Dermis blood vessel endothelial cell (primary cell): ENCODE measurements at places on chromosomes 11 and 22. TPM values are rescaled to one million over a fixed set of nuclear protein-coding genes. Genes with fewer than 3 reads are reported as not detected.

- DNase-seq: no peak
Observed at GRCh38 chr11:118281284-118281683, 17.2 kb upstream of the MPZL2 start.

The SLC25A17 gene
- total RNA-seq: 19.2 and 29.0 TPM in 2 replicates

The CECR2 gene
- 0.05 and 0.17 TPM in 2 replicates for total RNA-seq

DNA sequence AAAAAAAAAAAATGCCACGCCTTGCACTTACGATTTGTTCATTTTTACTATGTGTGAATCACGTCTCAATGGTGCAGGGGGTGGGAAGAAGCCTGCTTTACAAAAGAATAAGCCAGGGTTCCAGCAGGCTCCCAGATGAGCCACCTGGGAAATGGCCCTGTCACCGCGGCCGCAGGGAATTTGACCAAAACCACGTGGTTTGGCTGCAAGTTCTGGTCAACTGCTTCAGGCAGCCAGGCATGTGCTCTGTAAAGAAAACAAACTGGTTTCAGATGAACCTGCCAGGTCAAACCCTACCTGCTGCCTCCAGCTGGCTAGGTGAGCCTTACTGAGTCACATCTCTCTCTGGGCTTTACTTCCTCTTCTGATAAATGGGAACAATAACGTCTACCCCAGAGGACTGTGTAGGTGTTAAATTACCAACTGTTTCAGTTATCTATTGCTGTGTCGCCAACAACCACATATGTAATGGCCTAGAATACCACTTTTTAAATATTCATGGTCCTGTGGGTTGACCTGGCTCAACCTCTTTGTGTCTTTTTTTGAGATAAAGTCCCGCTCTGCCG lies 30.5 kb upstream of the GCAT start:
- DNase-seq: no peak

The DRD2 gene
- total RNA-seq: not detected in 2 replicates
